ENCODE measurements at places on chromosomes 6 and 20. TPM values are rescaled to one million over a fixed set of nuclear protein-coding genes. Genes with fewer than 3 reads are reported as not detected.
A peak's percentile ranks its signal among the peaks of the same experiment; 100 is the strongest.

The MCCD1 gene
- total RNA-seq = not detected

The CYP39A1 gene
- 0.84 TPM for total RNA-seq

GRCh38 chr20:32792316-32792715, 27.4 kb upstream of the MAPRE1 start:
- DNase-seq = peak; percentile 60

DNA sequence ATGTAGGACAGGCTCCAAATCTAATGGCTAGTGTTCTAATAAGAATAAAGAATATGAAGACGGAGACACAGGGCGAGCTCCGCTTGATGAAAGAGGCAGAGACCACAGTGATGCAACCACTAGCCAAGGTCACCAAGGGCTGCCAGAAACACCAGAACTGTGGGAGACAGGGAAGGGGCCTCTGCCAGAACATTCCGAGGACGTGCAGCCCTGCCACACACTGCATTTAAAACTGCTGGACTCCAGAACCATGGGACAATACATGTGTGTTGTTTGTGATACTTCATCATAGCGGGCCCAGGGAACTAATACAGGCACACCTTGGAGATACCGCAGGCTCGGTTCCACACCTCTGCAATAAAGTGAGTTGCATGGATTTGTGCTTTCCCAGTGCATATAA, 2.9 kb upstream of the THBS2 start:
- no peak for DNase-seq

- DNase-seq = no peak
Observed at GRCh38 chr20:51522207-51522606, 20.3 kb downstream of the NFATC2 start.
